Activated CD4-positive, alpha-beta T cell treated with anti-CD3 and anti-CD28 coated beads for 48 hours (primary cell): ENCODE measurements at places on chromosomes 7 and 10.

GRCh38 chr7:80410081-80410480 lies 101.8 kb downstream of the GNAT3 start:
- DNase-seq, result no peak

GRCh38 chr7:3821488-3821887 lies 520.4 kb downstream of the SDK1 start:
- no peak for DNase-seq

DNA sequence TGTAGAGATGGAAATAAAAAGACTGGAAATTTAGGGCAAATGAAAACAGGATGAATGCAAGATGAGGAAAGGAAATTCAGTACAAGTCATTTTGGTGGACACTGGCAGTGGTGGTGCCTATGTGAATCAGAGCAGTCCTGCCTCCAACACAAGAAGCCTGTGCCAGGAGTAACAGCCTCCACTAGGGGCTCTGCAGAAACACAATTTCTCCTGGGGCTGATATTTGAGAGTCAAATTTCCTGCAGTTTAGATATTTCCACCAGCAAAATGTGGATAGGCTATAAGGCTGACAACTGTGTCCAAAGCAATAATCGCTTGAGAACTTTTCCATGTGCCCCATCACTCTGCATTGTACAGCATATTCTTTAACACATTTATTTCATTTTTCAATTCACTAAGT lies 4.7 kb upstream of the PLXDC2 start:
- no peak for DNase-seq

- DNase-seq, result no peak
Observed at GRCh38 chr10:37667736-37668135, 189.7 kb downstream of the ZNF248 start.
